Caki2 (cell line): ENCODE measurements at places on chromosomes 3 and 15.

GRCh38 chr3:66537735-66538134 lies 36.9 kb upstream of the LRIG1 start:
- DNase-seq, result no peak

DNA sequence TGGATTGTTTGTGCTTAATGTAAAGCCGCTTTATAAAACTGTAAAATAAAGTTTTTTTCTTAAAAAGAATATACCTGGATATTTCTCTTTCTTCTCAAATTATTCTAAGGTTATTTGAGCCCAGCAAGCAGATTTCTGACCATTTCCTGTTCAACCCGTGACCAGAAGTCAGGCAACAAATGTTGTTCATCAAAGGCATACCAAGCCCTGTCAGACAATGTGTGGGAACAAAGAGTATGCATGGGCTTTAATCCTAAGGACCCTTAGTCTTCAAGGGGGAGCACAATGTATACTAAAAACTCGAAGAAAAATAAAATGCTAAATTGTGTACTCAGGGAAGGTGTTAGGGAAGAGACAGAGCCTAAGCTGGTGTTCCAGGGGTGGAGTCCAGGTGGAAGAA lies 26.6 kb upstream of the PAQR5 start:
- no peak for DNase-seq

GRCh38 chr15:63122002-63122875 lies 578 bp downstream of the LACTB start:
- DNase-seq, result peak; percentile 69

DNA sequence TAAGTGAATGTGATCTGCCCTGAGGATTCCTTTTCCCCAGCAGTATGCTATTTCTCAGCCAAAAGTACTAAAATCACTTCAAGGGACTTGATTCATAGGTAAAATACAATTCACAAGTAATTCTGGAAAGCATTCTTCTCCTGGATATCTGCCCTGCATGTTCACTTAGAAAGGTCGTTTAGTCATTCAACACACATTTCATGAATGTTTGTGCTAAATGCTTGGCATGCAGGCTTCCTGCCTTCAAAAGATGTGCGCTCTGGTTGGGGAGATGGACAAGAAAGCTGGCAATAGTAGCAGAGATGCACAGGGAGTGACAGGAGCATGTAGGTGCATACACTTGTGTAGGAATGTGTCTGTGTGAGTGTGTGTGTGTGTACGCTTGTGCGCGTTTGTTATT lies 360.7 kb downstream of the PTPRG start:
- DNase-seq, result no peak

GRCh38 chr3:13693441-13693840 lies 144.5 kb downstream of the FBLN2 start:
- DNase-seq, result no peak

- DNase-seq, result no peak
These were observed 46.6 kb upstream of the MRPL3 start for GRCh38 chr3:131549340-131549739.

GRCh38 chr3:11290743-11291680 lies 18.8 kb downstream of the ATG7 start:
- DNase-seq, result peak; percentile 54

DNA sequence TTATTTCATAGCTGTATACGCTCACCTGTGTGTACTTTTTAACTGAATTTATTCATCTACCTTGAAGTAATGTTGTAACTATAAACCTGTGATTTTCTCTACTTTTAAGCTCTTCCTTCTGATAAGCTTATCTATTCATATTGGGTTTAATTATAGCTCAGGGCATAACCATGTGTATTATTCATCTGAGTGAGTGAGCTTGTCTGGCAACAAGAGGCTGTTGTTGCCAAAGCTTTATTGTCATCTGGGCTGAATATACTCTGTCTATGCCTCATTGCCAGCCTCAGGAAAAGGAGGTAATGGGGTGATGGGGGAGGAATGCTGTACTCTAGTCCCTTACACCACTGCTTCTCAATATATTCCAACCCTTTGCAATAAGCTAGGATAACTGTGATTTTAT lies 292.4 kb downstream of the UBE2E2 start:
- no peak for DNase-seq

GRCh38 chr3:70919091-70919490 lies 606.7 kb upstream of the MDFIC2 start:
- no peak for DNase-seq

DNA sequence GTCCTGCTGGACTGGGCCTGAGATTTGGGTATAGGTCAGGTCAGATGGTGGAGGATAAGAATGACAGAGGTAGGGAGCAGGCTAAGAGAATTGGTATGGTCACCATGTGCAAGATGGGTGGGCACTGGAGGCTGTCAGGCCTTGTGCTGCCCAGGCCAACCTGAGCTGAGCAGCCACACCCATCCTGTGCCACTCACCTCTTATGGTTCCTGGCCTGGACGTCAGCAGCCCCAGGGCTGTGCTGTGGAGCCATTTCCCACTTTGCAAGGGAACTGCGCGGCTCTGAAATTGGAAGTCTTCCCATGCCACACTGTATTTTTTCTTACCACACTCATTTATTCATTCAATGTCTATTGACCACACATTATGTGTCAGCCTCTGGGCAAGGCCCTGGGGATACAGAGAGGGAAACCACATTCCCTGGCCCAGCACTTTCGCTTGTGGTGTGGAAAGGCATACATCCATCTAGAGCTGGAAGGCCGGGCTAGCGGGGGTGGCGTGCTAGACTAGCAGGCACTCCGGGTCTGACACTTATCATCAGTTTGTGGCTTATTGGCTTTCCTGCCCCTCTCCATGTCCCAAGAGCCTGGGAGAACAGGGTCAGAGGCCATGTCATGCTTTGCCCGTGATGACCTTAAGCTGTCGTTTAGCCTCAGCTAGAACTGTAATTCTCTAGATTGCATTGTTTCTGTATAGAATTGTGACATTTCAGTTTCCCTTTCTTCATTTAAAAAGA lies 51.1 kb upstream of the POLG start:
- DNase-seq, result no peak

- DNase-seq, result no peak
These were observed 20.1 kb downstream of the DUSP7 start for GRCh38 chr3:52036222-52036694.

DNA sequence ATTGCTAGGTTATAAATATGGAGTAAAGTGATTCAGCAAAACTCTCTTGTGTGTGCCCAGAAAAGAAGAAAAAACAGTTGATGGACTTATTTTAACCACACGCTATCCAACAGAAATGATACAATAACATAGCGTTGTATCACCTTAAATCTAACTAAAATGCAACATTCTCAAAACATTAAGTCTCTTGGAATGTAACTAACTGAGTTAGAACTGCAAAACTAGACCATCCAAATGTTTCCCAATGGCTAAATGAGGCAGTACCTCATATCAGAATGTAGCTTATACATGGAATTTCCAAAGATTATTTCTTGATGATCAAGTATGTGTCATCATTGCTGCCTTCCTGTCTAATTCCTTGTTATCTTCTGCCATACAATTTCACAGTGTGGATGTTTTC lies 187.9 kb downstream of the CNTN3 start:
- DNase-seq, result no peak

DNA sequence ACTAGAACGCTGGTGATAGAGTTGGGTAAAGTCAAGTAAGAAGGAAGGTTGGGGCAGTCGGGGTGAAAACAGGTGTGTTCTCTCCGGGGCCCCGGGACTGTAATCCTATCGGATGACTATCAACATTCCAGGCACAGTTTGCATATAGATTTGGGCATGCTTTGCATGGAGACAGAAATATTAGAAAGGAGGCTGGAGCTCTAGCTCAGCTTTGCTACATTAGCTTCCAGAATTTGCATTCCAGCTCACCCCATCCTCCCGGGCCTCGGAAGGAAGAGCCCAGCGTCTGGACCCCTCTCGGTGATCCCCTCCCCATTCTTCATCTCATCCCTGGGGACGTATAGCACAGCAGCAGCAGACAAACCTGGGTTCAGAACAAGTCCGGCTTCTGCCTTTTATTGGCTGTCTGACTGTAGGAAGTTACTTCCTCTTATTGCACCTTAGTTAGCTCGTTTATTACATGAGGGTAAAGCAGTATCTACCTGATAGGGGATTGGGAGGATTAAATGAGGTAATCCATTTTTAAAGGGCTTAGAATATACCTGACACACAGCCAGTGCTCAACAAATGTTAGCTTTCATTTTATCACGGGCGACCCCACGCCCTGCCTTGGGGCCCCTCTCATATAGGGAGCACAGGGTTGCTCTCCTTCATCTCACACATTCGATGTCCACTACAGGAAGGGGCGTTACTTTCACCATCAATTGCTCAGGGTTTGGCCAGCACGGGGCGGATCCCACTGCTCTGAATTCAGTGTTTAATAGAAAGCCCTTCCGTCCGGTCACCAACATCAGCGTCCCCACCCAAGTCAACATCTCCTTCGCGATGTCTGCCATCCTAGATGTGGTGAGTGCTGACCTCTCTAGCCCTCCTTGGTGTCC lies 3.2 kb downstream of the HTR3E start:
- DNase-seq, result no peak

DNA sequence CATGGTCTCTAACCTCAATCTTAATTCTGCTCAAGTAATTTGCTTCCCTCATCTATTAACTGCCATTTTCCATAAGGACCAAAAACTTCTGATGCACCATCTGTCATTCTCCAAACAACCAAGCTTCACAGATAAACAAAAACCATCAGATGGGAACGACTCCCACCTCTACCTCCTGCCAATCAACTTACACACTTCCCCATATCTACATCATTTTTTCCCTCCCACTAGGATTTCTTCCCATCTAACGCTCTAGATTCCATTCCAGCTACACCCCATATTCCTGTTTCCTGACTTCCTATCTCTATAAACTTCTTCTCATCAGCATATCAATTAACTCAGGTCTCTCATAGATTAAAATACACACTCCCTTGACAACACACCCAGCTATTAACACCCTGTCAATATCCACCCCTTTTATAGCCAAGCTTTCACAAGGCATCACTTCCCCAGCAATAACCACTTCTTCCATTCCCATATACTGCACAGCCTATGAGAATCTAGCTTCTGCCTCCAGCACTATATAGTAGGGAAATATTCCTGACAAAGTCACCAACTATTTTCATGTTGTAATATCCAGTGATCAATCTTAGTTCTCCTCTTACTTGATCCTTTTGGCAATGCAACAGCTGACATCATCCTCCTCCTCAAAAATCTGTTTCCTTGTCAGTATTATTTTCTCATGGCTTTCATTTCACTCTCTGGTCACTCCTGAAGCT lies 39.2 kb downstream of the SNX4 start:
- no peak for DNase-seq

GRCh38 chr3:15159501-15160136 lies 46.4 kb upstream of the CAPN7 start:
- no peak for DNase-seq

DNA sequence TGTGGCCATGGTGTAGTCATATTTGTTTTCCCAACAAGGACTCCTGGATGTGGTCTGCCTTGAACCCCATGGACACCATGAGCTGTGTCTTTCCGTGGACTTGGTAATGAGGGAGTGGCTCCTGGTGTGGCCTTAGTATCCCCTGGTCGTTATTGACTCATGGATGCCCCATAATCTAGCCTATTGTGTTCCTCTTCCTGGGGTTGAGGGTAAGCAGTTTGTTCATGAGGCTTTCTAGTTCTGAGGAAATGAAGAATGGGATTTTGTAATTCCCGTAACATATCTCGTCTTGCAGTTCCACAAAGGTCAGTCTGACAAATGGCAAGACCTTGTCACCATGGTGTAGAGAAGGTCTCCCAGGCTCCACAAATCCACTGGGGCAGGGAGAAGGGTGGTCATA lies 22.6 kb downstream of the RAB7A start:
- no peak for DNase-seq

GRCh38 chr3:76554707-76555106 lies 485.2 kb upstream of the ROBO2 start:
- DNase-seq, result no peak

GRCh38 chr15:48435321-48435720 lies 104.1 kb downstream of the DUT start:
- no peak for DNase-seq

- peak; percentile 33 for DNase-seq
These were observed 56.0 kb downstream of the SLC25A26 start for GRCh38 chr3:66276705-66277274.

DNA sequence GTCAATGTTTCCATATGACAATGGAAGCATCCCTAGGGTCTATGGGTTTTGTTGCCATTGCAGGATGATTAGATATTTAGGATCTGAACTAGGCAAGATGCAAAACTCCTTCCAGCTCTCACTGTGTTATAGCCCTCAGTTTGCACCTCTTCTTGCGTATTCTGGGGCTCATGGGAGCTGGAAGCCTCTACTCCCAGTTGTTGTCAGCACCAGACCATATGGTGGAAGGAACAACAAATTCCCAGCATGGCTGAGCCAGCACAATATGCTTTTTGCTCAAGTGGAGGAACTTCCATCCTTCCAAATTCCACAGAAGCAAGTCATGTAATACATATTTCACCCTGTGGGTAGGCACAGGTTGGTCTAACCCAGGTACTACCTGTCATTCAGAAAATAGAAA lies 18.5 kb upstream of the CTXND1 start:
- DNase-seq, result no peak

GRCh38 chr3:112498914-112499711 lies at the start of gene BTLA:
BTLA (minus strand) TSS chr3:112499472; CDS start chr3:112499358, 114 bp downstream.
- DNase-seq, result no peak
